ENCODE measurements at places on chromosomes 11 and 22. TPM values are rescaled to one million over a fixed set of nuclear protein-coding genes. Genes with fewer than 3 reads are reported as not detected.

GRCh38 chr11:34264303-34265110, 93.3 kb downstream of the ABTB2 start:
- no peak for DNase-seq

GRCh38 chr22:24753914-24754313, 20.6 kb downstream of the PIWIL3 start:
- no peak for DNase-seq

GRCh38 chr11:69293819-69294505, at the start of gene MYEOV:
MYEOV (plus strand) TSS chr11:69294155; CDS start chr11:69295355, 1,200 bp downstream.
- no peak for DNase-seq

GRCh38 chr11:31790649-31791048, 20.5 kb downstream of the PAX6 start:
- no peak for DNase-seq

- DNase-seq, result no peak
These were observed 2.1 kb downstream of the CSNK1E start for GRCh38 chr22:38314933-38315822.

SGSM1 gene
- 0.70 TPM for total RNA-seq

DNA sequence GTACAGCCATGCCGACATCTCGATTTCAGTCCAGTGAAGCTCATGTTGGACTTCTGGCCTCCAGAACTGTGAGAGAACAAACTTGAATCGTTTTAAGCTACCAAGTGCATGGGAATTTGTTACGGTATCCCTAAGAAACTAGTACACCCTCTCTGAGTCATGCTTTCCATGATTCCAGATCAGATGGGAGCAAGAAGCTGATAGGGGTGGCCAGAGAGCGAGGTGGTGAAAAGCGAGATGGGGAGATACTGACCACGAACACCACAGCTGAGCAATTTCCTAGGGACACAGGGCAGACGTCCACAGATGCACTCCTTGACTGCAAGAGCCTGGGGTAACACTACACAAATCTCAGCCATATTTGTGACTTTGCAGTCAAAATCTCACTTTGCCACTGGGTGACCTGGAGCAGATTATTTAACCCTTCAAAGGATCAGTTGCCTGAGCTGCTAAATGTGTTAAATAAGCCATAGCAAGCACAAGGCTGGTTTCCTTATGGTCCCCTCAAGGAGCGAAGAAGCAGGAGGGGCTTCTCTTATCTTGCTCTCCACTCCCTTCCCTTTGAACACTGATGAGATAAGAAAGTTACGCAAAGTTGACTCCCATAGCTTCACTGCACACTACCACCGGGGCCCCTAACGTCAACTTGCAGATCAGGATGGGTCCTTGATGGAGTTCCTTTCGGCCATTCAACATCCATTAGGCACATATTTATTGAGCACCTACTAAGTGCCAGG, 22.6 kb upstream of the RCN1 start:
- no peak for DNase-seq

- DNase-seq, result no peak
These were observed 1.7 kb downstream of the SEZ6L start for GRCh38 chr22:26170795-26171580.

RELT gene
- total RNA-seq, result 139 TPM

DNA sequence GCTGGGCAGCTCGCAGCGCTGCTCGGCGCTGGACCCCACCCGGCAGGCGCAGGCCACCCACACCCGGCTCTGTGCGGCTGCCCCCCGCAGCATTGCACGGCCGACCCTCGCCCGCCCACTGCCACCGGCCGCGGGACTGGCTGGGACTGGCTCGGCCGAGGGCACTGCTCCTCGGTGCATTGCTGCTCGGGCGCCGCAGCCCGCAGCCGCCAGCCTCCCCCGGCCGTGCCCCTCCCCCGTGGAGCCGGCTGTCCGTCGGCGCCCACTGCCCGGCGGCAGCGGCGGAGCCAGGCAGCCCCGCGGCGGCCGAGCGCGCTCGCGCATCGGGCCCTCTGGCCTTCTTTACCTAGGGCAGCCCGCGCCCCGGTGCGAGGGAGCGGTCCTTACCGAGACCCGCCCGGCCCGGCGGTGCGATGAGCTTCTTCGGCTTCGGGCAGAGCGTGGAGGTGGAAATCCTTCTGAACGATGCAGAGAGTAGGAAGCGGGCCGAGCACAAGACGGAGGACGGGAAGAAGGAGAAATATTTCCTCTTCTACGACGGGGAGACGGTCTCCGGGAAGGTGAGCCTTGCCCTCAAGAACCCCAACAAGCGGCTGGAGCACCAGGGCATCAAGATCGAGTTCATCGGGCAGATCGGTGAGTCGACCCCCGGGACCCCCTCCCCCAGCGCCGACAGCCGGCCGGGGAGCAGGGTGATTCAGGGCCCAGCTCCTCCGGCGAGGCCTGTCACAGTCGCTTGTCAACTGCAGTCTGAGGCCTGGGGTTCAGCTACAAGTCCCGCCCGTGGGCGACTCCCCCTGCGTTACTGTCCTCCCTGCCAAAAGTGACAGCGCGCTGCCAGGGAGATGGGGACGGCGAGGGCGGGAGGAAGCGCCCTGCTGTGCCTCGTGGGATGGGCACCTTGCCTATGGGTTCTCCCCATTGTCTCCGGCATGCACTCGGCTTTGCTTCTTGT, 516 bp downstream of the VPS26B start:
- peak; percentile 18 for DNase-seq

CBLIF gene
- total RNA-seq, result not detected

DNA sequence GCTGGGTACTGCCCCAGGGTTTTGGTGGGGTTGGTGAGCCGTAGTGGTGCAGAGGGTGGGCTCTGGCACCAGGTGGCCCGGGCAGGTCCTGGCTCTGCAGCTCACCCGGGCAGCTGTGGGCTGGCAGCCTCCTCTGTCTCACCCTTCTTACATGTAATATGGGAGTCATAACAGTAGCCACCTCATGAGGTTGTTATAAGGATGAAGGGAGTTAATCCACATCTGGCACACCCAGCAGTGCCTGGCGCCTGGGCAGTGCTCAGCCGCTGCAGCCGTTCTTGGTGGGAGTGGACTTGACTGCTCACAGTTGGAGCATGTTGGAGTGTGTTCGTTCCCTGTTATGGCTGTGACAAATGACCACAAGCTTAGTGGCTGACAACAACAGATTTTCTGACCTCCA, 28.7 kb downstream of the IGHMBP2 start:
- no peak for DNase-seq

- DNase-seq, result no peak
These were observed 18.5 kb downstream of the DHCR7 start for GRCh38 chr11:71429701-71430100.

DNA sequence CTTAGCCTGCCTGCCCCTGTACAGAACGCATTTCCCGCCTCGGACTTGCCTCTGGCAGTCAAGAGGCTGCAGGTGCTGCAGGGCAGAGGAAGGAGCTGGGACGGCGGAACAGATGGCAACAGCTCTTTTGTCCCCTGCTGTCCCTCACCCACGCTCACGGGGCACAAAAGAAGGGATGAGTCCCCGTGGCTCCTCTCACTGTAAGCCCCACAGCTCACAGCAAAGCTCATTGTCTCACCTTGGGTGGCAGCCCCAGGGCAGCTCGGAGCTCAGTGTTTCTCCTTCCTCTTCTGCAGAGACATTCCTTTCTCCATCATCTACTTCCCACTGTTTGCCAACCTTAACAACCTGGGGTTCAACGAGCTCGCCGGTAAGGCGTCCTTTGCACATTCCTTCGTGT, 24.3 kb downstream of the SLC25A18 start:
- no peak for DNase-seq

TREH gene
- total RNA-seq, result not detected
